ENCODE measurements at places on chromosomes 7 and 10.

DNA sequence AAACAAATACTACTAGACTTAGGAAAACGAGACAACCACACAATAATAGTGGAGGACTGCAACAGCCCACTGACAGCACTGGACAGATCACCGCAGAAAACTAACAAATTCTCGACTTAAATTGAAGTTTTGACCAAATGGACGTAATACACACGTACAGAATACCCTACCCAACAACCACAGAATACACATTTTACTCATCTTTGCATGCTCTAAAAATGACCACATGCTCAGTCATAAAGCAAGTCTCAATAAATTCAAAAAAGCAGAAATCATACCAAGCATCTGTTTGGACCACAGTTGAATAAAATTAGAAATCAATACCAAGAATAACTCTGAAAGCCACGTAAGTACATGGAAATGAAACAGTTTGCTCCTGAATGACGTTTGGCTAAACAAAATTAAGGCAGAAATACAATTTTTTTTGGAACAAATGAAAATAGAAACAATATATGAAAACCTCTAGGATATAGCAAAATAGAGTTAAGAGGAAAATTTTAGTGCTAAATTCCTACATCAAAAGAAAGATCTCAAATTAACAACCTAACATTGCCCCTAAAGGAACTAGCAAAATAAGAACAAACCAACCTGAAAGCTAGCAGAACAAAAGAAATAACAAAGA is 30.6 kb downstream of the MAPK8 start:
- no peak for DNase-seq

GRCh38 chr7:51027106-51027934 is 244.6 kb upstream of the GRB10 start:
- no peak for DNase-seq

DNA sequence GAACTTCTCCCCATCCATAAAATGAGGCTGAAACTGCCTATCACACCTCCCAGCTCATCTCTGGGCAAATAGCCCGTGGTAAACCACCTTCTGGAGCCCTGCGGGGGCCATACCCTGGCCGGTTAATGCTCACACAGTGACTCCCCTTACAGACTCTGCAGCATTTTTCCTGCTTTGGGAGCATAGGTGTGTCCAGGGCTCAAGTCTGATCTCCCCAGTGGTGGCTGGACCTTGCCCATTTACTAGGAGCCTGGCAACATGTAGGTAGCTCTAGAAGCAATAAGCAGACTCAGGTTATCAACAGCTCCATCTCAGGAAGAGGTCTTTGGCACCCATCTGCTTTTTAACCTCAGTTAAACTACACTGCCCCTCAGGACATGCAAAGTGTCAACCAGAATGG is 5.5 kb upstream of the CDHR1 start:
- no peak for DNase-seq

DNA sequence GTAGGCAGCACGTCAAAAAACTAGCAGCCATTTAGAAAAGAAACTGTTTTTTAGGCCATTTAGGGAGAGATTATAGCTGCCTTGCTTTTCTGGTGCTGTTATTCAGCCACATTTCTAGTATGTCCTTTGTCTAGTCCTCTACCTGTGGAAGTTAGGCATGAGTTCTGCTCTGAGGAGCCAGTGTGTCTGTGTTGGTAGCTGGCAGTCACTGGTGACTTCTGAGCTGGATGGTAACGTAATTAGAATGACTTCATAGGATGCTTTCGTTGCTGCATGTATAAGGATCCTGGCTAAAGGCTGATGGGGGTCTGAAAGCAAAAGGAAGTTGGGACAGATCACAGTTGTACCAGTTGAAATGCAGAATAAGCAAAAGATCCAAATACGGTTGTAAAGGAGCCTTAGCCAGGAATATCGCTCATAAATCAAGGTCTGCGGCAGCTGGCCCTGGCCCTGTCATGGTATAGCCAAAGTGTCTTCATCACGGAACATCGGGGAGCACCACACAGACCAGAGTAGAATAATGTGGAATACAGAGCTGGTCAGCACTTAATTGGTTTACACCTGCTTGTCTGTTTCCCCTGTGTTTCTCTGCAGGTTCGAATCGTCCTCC is 226.7 kb downstream of the EXOC4 start:
- DNase-seq: no peak
